ENCODE measurements at places on chromosomes 12 and 14.
A peak's percentile ranks its signal among the peaks of the same experiment; 100 is the strongest.

GRCh38 chr12:110093631-110094311 is 30.4 kb upstream of the IFT81 start:
- no peak for DNase-seq

DNA sequence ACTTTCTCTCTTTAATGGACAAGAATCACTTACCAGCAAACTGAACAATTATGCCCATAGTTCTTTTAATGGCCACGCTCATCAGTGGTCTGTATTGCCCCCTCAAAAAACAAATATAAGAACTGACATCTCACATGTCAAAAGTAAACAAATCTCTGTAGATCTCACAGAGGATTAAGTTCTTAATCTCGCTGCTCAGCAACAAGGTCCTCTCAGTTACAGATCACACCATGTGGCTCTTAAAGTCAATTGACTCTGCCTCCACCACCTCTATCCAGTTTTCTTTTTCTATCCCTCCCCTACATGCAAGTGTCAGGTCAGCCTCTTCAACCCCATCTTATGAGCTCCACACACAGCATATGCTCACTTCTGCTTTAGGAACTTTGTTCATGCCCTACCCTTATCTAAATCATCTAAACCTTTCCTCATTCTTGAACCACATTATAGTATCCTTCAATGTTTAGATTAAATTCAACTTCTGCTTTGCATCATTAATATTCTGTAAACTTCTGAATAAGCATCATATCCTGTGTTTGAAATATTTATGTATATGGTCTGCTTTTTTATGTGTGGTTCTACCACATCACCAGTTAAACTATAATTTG is 7.2 kb downstream of the ADAM20 start:
- DNase-seq = no peak

DNA sequence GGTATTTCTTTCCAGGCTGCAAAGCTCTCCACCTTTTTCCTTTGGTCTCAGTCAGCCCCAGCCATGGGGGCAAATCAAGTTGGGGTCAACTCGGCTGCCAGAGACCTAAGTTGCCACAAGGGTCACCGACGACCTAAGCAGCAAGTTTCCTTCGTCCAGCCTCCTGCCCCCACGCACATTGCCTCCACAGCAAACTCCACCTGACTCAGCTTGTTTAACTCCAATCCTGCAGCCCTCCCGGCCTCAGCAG is 767 bp upstream of the KCNMB4 start:
- no peak for DNase-seq

- DNase-seq = no peak
These were observed 11.8 kb downstream of the FOXG1 start for GRCh38 chr14:28778138-28779117.

DNA sequence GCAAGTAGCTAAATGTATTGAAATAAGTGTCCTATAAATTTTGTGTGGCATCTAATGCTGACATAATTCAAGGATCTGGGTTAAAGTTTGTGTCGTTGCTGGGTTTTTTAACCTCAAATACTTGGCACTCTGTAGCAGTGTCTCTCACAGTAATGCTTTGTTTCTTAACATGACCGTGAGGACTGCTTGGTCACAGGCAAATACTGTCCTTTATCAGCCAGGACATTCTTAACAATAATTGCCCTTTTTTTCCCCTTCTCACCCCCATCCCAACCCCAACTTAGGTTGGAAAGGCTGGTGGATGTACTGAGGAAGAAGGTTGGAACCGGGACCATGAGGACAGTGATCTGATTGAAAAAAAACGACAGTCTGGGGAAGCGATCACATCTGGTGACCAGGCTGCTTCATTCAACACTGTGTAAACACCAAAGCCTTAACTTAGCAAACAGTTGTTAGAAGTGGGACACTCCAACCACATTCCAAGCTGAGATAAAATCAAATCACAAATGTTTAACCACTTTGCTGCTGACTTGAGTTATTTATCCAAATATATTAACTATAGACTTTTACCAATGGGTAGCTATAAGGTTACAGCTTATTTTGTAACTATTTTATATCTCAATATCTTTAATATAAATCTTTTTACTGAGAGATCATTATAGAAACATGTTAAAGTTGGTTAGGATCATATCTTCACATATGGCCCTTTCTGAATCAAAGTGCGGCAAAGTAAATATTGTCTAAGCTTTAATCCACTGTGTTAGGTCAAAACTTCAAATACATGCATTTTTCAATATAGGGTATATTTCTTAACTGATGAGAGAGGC is 48.2 kb downstream of the FOXA1 start:
- no peak for DNase-seq

GRCh38 chr14:71592361-71592760 is 339.9 kb upstream of the RGS6 start:
- no peak for DNase-seq

- DNase-seq = no peak
These were observed 61.3 kb downstream of the ARF6 start for GRCh38 chr14:49954171-49954631.

DNA sequence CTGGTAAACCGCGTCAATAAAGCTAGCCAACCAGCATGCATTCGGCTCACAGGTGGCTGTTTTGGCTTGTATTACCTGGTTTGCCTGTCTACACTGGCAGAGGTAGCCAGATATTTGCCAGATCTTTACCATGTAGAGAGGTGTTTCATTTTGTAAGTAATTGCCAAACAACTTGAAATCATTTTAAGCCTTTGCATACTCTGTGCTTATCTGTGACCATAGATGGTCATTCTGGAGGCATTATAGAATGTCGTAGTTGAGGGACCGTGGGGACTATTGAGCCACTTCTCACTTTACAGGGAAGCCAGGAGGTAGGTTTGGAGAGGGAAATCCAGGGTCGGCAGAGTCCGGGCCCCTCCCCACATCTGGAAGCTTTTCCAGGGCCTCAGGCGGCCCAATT is 5.9 kb downstream of the ADGRD1 start:
- DNase-seq = no peak

GRCh38 chr12:102390068-102390467 is 90.3 kb downstream of the IGF1 start:
- DNase-seq = no peak

DNA sequence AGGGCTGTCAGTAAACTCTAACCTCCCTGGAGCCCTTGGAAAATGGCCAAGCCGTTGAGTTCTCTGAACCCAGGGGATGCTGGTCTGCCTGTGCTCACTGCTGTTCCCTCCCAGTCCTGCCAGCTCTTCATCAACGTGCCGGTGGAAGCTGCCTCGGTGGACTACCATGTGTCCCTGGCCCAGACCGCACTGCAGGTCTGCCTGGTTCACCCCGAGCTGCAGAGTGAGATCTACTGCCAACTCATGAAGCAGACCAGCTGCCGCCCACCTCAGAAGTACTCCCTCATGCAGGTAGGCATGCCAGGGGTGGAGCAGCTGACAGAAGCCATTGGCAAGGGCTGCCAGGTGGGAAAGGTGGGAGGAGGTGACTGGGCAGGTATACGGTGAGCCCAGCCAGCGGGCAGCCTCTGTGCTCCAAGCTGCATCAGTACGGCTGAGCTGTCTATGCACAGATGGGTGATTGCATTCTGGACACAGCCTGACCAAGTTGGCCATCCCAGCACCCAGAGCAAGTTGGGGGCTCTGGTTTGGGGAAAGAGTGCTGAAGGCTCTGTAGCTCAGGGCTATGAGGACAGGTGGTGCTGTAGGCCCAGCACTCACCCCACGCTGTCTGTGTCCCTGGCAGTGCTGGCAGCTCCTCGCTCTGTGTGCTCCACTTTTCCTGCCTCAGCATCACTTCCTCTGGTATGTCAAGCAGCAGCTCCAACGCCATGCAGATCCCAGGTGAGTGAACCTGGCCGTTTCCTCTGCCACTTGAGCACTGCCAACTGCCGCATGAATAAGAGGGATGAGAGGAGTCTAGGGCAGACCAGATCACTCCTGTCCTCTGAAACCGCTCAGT is 21.9 kb downstream of the PIGH start:
- no peak for DNase-seq

DNA sequence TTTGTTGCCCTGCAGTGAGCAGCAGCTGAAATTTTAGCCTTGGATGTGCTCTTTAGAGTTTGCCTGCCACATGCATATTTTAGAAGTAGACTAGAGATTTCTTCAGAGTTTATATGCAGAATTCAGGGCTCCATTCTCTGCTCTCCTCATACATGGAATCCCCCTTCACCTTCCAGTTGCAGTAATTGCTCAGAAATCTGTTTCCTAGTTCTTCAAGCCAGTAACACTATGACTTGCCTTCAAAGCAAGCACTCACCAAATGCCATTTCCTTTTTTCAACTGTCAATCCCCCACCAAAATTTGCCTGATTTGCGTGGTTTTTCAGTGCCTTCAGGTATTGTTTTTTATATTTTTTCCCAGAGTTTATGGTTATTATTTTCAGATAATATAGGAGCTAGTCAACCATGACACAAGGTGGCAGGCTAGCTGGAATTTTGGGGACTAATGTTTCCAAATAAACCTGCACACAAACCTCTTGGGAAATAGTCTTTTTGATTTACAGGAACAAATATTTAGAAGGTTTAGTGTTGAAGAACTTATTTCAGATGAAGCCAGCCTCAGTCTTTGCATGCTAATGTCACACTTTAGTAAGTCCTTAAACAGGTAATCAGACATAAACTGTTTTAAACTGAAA is 79.2 kb downstream of the ASCL1 start:
- no peak for DNase-seq

DNA sequence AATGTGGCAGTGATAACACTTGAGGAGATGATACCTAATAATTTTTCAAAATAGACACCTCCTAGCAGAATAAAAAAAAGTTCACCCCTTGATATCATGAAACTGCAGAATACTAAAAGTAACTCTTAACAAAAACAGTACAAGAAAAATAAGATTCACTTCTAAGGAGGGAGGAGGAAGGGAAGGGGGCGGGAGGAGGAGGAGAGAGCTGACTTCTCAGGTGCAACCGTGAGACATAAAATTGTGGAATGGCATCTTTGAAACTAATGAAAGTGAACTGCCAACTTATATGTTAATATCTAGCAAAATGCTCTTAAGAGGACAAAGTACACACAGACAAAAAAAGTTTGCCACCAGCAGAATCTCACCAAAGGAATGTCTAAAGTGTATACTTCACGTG is 115.8 kb downstream of the SCFD1 start:
- DNase-seq = no peak

GRCh38 chr14:93870377-93870776 is 56.8 kb upstream of the FAM181A start:
- no peak for DNase-seq

GRCh38 chr14:49853572-49854375 is 1.2 kb upstream of the NEMF start:
- peak; percentile 38 for DNase-seq

- no peak for DNase-seq
These were observed 83.0 kb downstream of the LRRC9 start for GRCh38 chr14:60002819-60003492.

- no peak for DNase-seq
These were observed 1370.7 kb upstream of the TMEM132C start for GRCh38 chr12:126895951-126896913.

DNA sequence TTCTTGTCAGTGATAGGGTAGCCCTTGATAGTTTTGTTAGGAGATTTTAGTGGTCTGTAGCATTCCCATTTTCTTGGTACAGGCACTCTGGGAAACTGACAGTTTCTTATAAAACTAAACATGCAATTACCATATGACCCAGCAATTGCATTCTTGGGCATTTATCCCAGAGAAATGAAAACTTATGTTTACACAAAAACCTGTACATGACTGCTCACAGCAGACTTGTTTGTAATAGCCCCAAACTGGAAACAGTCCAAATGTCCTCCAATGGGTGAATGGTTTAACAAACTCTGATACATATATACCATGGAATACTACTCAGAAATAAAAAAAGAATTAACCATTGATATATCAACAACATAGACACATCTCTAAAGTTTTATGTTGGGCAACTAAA is 75.5 kb downstream of the BORCS5 start:
- no peak for DNase-seq

- no peak for DNase-seq
These were observed 179.0 kb upstream of the IGF1 start for GRCh38 chr12:102659200-102659911.

DNA sequence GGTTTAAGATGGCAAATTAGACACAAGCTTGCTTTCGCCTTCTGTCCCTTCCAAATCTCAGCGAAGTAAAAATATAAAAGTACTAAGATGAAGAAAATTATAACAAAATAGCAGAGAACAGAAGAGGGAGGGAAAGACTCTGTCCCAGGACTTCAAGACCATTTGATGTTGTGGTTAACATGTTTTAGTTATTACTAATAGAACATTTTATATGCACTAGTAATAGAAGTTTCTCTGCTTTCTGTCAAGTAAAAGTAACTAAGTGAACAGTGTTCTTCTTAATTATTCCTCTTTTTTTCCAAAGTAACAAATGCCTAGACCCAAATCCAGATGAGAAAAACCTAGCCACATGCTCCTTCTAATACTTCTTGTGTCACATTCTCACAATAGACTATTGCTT is 85.1 kb upstream of the DAAM1 start:
- DNase-seq = no peak

- peak; percentile 46 for DNase-seq
These were observed 172.7 kb upstream of the OR4E1 start for GRCh38 chr14:21846227-21846885.

DNA sequence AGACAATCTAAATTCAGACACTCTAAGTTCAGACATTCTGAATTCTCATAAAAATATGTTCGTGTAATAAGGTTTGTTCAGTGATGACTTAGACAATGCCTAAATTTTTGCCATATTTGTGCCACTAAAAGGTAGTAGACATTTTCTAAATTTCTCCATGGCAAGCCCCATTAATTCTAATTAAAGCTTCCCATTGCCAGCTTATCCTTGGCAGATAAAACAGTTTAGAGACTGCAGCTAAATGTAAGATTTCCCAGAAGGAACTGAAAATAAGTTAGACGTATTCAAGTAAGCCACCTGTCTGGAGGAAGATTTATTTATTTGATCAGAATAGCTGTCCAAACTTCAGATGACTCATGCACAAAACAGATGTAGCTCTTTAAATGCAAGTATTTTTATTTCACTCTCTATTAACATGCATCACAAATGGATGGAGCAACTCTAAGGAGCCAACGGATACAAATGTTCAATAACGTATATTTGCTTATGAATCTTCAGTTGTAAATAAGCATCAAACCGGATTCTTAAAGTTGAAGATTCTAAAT is 130.4 kb downstream of the SLC2A13 start:
- DNase-seq = no peak

GRCh38 chr12:89919241-89919906 is 210.7 kb upstream of the ATP2B1 start:
- DNase-seq = no peak

- no peak for DNase-seq
These were observed 55.4 kb downstream of the FBRSL1 start for GRCh38 chr12:132545164-132545953.

GRCh38 chr14:33505266-33505962 is 445.5 kb downstream of the EGLN3 start:
- DNase-seq = no peak

DNA sequence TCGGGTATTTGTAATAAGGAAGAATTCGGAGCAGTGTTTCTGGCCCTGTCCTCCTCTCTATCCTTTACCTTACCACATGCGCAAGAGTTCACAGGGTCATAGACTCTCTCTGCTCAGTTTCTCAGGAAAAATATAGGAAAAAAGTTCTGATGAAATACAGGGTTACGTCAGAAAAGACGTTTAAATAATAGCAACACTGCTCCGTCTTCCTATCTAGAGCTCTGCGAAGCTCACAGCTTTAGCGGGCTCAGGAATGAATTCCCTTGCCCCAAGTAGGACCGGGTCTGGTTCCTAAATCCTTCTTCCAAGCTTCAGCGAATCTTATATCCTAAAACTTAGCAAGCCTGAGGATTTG is 365 bp downstream of the CCDC59 start:
- no peak for DNase-seq

GRCh38 chr12:1226951-1227350 is 235.9 kb downstream of the ERC1 start:
- no peak for DNase-seq
